Mesothelial cell of epicardium (in vitro differentiated cells): ENCODE measurements at places on chromosomes 6 and 20.
A peak's percentile ranks its signal among the peaks of the same experiment; 100 is the strongest.

DNA sequence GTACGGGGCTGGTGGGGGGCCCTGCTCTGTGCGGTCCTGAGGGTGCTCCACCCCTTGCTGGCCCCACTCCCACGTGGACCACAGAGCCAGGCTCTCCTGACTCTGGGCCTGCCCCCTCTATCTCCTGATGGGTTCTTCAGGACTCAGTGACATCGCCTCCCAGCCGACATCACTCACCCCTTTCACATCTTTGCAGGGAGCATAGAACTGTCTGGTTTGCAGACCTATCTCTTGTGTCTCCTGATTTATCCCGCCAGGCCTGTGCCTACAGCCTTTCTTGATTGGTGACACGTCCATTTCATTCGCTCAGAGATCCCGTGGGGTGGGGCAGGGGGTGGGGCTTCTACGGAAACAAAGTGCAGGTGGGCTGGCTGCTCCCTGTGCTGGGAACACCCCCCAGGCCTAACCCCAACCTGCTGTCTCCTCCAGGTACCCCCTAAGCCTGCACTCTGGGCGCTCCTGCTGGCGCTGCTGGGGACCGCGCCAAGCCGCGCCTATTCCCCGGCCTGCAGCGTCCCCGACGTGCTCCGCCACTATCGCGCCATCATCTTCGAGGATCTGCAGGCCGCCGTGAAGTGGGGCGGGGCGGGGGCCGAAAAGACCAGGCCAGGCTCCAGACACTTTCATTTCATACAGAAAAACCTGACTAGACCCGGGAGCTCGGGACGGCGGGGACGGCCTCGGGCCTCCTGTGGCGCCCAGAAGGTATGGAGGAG, 1.7 kb downstream of the C20orf204 start:
- DNase-seq: no peak

GRCh38 chr6:164066335-164066734, 651.8 kb downstream of the QKI start:
- no peak for DNase-seq

GRCh38 chr20:19741924-19742323, 16.1 kb upstream of the RIN2 start:
- no peak for DNase-seq

- peak; percentile 57 for DNase-seq
Observed at GRCh38 chr6:35736253-35736894, 458 bp upstream of the ARMC12 start.

DNA sequence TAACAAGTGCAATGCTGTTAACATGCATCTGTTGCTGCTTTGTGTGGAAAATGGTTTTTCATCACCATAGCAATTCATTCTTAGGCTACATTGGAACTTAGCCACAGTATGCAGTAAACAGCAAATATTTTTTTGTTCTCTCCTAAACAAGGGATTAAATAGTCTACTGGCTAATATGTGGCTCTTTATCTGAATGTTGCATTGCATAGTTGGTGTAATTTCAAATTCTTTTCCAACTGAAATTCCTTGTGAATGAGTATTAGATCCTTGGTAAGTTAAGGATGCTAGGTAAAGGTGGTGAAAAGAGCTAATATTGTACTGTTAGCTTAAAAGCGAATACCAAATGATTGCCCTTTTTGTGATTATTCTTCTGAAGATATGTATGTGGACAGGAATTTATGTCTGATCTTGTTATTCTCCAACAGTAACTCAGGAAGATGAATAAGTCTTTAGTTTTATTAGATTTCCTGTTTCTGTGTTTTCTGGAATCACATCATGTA, 958 bp downstream of the MLIP start:
- no peak for DNase-seq

GRCh38 chr20:25025986-25026605, 31.8 kb downstream of the ACSS1 start:
- DNase-seq: no peak

DNA sequence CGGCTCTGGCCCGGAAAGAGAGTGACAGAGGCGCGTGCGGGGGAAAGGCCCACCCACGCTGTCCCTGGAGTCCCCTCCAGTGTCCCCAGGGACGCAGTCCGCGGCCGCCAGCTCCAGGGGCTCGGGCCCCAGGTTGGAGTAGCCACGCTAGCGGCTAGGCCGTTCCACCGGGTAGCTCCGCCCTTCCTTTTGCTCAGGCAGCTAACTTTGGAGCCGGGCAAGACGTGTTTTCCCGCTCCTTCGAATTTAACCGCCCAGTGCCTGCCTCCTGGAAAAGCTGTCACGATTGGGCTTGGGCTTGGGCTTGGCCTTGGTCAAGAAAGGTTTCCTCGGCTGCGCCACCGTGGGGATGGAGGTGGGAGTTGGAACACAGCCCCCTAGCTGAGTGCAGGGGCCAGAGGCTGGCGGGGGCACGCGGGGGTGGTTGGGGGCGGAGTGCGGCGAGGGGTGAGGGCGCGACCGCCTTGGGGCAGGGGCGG, 4.7 kb downstream of the LINC00237 start:
- DNase-seq: no peak

DNA sequence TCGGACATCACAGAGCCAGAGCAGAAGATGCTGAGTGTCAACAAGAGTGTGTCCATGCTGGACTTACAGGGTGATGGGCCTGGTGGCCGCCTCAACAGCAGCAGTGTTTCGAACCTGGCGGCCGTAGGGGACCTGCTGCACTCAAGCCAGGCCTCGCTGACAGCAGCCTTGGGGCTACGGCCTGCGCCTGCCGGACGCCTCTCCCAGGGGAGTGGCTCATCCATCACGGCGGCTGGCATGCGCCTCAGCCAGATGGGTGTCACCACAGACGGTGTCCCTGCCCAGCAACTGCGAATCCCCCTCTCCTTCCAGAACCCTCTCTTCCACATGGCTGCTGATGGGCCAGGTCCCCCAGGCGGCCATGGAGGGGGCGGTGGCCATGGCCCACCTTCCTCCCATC, 11.4 kb upstream of the ZBTB9 start:
- DNase-seq: no peak

DNA sequence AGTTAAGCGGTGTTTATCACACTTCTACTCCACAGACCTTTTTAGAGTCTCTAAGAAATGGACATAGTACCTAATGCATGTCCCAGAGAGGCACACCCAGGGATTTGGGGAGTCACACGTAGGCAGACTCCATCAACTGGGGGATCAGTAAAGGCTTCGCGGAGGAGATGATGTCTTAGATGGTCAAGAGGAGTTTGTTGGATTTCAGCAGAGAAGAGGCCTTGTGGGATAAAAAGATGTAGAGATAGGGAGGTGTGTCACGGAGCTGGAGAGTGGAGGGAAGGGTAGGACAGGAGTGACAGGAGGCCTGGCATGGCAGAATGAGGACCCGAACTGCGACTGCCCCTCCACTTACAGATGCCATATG, 9.1 kb downstream of the DYNLRB1 start:
- no peak for DNase-seq

DNA sequence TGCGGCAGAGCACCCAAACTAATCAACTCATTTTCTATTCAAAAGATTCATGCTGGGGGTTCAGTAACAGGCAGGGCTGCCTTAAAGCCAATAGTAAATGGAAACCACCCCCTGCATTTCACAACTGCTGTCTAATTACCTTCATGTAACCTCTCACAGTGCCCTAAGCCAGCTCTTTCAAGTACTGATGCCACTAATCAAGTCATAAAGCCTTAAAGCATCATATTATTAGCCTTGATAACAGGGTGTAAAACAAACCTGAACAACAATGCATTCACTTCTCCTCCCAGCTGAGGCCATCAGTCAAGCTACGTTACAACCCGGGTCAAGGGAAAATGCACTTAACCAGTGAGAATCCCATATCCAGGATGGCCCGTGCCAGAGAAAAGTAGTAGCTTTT, 33.0 kb downstream of the TRERF1 start:
- DNase-seq: no peak

GRCh38 chr6:116476002-116476678, 15.0 kb downstream of the CALHM6 start:
- DNase-seq: no peak

DNA sequence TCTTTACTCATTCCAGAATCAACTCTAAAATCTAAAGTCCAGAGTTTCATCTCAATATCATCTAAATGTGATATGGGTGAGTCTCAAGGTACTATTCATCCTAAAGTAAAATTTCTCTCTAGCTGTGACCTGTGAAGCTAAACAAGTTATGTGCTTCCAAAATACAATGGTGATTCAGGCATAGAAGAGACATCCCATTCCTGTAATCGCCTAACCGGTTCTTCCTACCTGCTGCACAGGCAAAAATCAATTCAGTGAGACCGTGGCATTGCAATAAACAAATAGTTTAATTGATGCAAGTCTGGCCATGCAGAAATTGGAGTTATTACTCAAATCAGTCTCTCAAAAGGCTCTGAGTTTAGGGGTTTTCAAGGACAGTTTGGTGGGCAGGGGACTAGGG, 232.8 kb downstream of the UBE3D start:
- no peak for DNase-seq
